Stimulated activated CD4-positive, alpha-beta T cell treated with anti-CD3 and anti-CD28 coated beads, Interleukin-4, amount 100 ng/mL, for 1 hour (primary cell): ENCODE measurements at places on chromosomes 13 and 19.

GRCh38 chr19:54316746-54317107 lies 3.8 kb upstream of the LILRA5 start:
- DNase-seq = no peak

GRCh38 chr19:39154100-39154628 lies 28.6 kb downstream of the PAK4 start:
- no peak for DNase-seq

DNA sequence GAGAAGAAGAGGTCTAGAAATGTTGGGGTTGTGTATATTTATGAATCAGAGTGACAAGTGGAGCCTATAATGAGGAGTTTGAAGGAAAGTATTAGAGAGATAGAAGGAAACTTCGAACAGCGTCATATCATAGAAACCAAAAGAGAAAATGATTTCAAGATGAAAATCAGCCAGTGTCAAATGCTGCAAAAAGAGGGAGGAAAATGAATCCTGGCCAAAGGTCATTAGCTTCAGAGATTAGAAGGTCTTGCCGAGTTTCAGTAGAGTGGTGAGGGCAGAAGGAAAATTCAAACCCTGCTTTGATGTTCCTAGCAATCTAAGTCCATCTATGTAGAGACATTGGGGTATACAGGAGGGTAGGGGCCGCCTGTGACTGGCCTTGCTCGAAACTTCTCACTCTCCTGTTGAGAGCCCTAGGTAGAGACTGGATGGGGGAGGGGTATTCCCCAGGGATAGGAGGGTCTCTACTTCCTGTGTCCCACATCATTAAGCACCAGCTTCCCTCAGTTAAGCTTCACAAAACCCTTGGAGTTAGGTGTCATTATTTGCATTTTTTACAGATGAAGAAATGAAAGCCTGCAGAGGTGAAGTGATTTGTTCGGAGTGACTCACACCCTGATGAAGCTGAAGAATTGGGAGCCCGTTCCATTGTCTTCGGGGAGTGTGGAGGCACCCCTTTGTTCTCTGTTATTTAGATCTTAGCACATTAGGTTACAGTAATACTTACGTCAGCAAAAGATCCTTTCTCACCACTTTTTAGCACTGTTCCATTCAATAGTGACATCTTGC lies 62.8 kb downstream of the FGF9 start:
- no peak for DNase-seq

- DNase-seq = no peak
Observed at GRCh38 chr19:39525205-39525604, 7.4 kb downstream of the EID2B start.

- DNase-seq = no peak
Observed at GRCh38 chr19:45998834-45999233, 3.6 kb downstream of the CCDC61 start.
